ENCODE measurements at places on chromosomes 3 and 15. TPM values are rescaled to one million over a fixed set of nuclear protein-coding genes. Genes with fewer than 3 reads are reported as not detected.
A peak's percentile ranks its signal among the peaks of the same experiment; 100 is the strongest.

DNA sequence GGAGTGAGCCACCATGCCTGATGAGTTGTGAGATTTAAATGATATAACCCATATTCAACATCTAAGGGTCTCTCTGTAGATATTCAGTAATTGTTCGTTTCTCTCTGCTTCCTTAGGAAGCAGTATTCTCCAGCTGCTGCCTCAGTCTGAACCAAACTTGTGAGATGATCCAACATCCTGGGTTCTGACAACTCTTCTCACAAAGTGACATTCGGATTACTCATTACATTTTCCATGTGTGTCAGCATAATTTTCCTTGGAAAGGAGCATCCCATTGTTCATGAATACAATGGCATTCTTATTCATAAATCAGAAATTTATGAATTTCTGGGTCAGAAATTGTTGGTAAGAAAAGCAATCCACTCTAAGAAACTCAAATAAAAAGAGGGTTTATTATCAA, 15.0 kb upstream of the SEC22A start:
- DNase-seq = peak; percentile 77

DNA sequence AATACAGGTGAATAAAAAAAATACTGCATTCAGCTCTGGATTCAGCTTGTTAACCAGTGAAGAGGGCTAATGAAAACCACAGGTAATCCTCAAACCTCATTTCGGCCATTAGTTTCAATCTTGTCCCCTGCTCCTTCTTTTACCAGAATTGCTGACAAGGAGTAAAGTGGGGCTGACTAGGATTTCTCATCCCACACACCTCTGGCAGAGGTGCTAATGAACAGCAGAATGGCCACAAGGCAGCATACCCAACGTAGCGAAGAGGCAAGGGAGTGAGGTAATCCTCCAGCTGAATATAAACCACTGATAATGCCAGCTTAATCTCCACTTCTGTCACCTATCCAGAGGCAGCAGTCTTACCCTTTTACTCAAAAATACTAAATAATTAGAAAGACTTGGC, 248.8 kb upstream of the CDIN1 start:
- DNase-seq = no peak

DNA sequence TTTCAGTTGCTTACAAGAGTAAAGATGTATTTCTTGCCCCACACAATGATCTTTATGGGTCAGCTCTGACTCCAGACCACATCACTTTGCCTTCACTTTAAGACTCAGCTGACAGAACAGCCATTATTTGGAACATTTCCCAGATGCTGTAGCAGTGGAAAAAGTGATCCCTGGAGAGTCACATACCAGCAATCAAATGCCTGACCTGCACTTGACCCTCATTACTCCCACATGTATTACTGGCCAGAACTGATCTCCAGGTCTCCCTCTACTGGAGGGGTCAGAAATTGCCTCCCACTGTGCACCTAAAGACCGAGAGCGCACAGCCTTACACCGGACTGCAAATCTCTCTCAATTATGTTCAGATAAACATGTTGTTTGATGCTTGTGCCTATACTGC, 88.6 kb upstream of the ZNF385D start:
- DNase-seq = peak; percentile 2

GRCh38 chr3:193899001-193899400, 236.9 kb upstream of the HES1 start:
- no peak for DNase-seq

- no peak for DNase-seq
Observed at GRCh38 chr3:58514405-58514804, 22.5 kb downstream of the KCTD6 start.

DNA sequence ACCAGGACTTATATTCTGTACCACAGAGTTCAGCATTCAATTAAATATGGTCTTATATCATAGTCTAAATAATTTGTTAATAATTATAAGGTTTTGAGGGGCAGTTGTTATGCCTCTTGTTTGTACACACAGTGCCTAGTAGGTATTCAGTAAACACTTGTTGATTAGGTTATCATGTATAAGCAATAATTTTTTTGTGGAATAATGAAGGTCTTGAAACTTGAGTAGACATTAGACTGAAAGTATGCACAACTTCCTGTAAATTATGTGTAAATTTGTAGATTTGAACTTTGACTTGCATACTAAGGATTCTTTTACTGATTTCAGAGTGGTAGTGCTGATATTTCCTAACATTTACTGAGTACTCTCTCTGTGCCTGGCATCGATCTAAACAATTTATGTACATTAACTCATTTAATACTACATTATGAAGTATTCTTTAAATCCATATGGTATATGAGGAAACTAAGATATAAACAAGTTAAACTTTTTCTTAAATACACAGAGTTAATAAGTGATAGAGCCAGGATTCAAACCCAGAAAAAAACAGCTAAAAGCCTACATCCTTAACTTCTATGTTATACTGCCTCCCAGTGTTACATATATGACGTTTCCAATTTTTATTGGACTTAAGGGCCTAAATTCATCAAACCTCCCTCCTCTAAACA, 65.1 kb downstream of the GLCE start:
- peak; percentile 68 for DNase-seq

GRCh38 chr3:113741086-113741485, 5.0 kb downstream of the NAA50 start:
- DNase-seq = no peak

GRCh38 chr3:89245612-89246011, 138.2 kb downstream of the EPHA3 start:
- DNase-seq = no peak

GRCh38 chr3:150741497-150742140, 21.4 kb downstream of the SIAH2 start:
- no peak for DNase-seq

DNA sequence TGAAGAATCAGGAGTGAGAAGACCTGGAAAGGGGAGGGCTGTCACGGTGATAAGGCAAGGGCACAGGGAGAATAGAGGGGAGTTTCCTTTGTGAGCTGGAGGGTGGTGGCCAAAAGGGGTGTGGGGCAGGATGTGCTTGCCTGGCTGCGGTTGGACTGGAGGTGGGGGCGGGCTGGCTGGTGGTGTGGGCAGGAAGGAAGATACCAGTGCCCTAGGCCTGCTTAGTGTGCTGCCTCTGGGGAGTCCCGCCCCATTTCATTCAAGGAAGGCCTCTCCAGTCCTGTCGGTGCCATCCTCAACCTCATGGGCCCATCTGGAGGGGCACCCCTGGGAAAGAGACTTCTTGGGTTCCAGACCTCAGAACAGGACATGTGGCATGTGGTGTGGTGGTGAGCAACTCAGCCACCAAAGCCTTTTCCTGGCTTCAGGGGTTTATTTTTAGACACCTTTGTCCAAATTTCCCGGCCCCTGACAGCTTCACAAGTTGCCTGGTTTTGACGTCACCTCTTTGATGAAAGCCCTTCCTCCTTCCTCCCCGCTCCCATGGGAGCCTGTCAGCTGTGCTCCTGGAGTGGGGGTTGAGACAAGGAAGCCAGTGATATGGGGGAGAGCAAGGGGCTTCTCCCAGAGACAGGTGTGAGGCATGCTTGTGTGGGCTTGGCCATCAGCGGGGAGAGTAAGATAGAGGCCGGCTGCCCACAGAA, 15.6 kb downstream of the TEX264 start:
- peak; percentile 80 for DNase-seq

GRCh38 chr3:58307639-58308215, 1.4 kb downstream of the HTD2 start:
- DNase-seq = peak; percentile 79

DNA sequence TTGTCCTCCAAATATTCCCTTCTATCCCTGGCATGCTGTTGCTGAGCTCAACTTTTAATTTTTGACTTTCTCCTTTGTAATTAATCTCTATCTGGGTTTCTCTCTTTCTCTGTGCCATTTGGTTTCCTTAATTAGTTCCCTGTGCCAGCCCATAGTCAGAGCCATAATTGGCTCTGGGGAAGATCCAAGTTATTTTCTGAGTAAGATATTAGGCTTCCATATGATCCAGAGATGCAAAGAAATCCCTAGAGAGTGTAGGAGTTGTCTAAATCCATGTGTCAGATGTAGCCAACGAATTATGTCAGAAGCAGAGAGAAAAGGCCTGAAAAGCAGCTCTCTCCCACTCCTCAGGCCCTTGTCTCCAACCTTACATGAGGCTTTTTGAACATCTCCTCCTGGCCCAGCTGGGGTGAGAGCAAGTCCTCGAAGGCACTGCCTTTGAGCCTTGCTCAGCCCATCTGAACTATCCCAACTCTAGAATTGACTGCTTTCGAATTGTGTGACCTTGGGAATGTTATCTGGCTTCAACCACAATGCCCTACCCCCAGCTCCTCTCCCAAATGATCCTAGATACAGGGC, 46.4 kb downstream of the MOBP start:
- no peak for DNase-seq

DNA sequence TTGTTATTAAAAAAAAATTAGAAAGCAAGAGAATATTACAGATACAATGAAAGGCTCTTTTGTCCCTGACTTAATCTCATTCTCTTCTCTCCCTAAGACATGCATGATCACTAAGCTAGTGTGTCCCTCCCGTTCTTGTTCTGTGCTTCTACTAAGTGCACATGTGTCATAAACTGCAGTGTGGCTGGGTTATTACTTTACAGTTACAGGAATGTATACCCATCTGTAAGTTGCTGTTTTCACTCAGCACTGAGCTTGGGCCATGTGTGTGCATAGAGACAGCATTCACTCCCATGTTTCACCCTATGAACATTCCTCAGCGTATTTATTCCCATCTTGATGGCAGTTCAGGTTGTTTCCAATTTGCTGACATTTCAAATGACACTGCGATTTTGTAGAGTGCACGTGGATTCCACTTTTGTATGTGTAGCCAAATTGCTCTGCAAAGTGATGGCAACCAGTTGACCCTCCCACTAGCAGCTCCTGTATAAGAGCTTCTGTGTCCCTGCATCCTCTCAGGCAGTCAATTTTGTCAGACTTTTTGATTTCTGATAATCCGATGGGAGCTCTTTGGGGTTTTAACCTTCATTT, 145.8 kb upstream of the UBE2E1 start:
- DNase-seq = no peak

DNA sequence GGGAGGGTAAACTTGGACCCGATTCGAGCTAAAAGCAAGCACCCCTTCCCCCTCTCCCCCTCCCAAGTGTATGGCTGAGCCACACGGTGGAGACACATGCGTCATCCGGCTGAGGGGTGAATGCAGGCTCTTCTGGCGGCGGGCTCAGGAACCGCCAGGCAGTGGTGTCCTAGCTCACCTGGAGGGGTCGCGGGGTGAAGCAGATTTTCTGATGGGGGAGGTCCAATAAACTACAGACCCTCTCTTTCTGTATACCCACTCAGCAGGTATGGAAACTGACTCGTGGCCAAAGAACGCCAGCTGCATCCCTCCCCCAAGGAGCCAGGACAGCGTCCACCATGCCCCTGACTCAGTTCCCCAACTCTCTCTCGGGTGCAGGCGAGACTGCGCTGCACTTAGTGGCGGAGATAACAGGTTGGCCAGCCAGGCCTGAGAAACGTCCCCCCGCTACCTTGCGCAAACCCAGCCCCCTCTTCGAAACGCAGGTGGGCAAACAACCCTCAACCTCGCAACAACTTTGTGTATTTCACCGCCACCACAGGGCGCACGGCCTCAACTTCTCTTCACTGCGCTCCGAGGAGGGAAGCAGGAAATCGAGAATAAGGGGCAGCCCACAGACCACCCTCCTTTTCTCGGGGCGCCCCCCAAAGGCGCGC, 1.3 kb downstream of the MAGI1 start:
- DNase-seq = peak; percentile 72

GRCh38 chr3:146468671-146469149, 651 bp downstream of the PLSCR2 start:
- DNase-seq = peak; percentile 10

DNA sequence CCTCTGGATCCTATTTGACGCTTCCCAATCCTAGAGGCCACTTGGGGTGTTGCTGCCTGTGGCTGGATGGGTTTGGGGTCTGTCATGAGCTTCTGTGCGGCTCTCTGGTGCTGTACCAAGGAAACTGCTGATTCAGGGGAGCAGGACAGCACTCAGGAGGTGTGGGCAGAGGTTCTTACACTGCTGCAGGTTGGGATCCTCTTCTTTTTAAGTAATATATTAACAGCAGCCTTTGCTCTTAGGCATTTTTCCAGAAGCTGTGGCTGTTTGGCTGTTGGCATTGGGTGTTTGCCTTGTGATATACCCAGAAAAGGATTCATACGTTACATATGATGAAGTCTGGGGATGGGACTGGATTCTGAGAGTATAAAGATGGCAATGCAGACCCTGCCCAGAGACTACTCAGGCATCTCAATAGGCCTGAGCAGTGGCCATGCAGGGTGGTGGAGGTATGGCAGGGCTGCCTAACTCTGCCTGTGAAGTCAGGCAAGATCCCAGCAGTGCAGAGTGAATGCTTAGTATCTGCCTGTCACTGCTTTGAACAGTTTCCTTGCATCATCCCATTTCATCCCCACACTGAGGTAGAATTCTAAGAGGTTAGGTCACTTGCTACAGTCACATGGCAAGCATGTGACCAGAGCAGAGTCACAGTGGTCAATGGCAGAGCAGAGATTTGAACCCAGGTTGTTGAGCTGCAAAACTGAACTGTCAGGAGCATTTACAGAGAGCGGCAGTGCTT, 3.9 kb downstream of the ABHD6 start:
- no peak for DNase-seq

DNA sequence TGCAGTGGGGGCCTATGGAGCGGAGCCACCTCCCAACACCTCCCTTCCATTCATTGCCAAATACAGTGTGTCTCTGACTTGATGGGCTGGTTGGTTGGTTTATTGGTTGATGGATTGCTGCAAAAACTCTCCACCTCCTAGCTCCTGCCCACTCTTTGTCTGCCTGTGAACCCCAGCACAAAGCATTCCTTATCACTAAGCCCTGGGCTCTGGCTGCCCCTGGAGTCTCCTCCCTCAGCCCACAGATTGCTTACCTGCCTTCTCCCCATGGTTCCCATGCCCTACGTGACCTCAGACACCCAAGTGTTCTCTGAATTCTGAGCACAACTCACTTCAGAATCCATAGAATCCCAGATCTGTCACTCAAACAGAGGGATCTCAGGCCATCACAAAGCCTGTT, 139.1 kb upstream of the TPM1 start:
- no peak for DNase-seq

The GABRB3 gene
- total RNA-seq = 0.28 TPM

The PRC1 gene
- total RNA-seq = 274 TPM

The RARB gene
- total RNA-seq = 1.5 TPM

The TIPIN gene
- total RNA-seq = 12.4 TPM

The P2RY14 gene
- total RNA-seq = not detected

The USP50 gene
- not detected for total RNA-seq

The FEZF2 gene
- total RNA-seq = not detected

The KNL1 gene
- 7.5 TPM for total RNA-seq

The CX3CR1 gene
- not detected for total RNA-seq

The OCA2 gene
- not detected for total RNA-seq

The IRAK2 gene
- 55.6 TPM for total RNA-seq

The ATP1B3 gene
- 199 TPM for total RNA-seq

The LRRIQ4 gene
- not detected for total RNA-seq

The PODXL2 gene
- total RNA-seq = 2.9 TPM
